Foreskin fibroblast (primary cell): ENCODE measurements at places on chromosomes 2 and 18.
A peak's percentile ranks its signal among the peaks of the same experiment; 100 is the strongest.

DNA sequence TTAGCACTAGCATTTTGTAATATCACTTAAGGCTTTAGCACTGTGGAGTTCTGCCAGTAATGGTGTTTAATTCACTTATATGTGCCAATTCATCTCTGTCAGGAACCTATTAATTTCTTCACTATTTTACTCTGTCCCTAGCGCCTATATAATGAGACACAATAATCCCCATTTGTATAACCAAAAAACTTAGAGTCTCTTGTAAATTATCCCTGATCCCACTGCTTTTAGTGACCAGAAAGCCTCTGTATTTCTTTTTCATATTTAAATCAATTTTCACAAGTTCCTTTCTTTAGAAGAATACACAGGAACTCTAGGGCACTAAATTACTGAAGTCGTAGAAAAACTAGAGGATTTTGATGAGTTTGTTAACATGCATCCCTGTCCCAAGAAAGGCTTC is 242.7 kb upstream of the NRP2 start:
- DNase-seq: no peak

GRCh38 chr2:184359379-184359778 is 238.9 kb upstream of the ZNF804A start:
- DNase-seq: no peak

DNA sequence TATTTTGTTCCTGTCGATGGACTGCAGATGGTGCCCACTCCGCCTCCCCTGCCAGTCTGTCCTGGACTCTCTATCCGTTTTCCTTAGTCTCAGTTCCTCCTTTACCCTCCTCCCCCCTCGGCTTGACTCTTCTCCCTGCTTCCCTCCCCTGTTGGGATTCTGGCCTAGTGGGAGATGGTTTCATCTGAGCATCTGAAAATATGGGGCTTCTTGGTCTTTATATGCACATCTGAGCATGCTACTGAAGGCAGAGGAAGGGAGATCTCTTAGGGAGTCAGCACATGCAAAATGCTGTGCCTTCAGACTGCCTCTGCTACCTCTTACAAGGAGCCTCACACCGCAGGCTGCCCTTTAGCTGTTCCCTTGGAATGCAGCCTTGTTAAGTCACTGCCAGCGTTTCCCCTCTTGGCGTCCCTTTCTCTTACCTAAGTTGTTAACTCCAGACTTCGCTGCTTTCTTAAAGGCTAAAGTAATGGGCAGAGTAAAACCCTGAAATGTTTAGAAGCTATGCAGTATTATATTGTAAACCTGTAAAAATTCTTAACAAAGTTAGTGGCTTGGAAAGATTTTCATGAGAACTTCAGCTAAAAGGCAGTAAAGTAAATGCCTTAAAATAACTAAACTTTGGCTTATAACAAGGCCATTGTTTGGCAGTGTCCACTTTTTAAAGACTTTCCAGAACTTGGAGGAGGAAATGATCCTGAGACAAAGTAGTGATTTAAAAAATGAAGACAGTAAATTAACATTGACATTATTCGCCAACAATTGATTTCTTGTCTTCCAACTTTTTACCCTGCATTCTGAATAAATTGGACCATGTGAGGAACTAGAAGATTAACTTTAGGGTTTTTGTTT is 49.8 kb downstream of the LDLRAD4 start:
- peak; percentile 4 for DNase-seq

- DNase-seq: no peak
Observed at GRCh38 chr2:105858868-105859693, 114.4 kb downstream of the NCK2 start.

- no peak for DNase-seq
Observed at GRCh38 chr18:58045242-58046092, 1.4 kb downstream of the NEDD4L start.

- peak; percentile 87 for DNase-seq
Observed at GRCh38 chr2:171595896-171596295, 73.6 kb downstream of the CYBRD1 start.

DNA sequence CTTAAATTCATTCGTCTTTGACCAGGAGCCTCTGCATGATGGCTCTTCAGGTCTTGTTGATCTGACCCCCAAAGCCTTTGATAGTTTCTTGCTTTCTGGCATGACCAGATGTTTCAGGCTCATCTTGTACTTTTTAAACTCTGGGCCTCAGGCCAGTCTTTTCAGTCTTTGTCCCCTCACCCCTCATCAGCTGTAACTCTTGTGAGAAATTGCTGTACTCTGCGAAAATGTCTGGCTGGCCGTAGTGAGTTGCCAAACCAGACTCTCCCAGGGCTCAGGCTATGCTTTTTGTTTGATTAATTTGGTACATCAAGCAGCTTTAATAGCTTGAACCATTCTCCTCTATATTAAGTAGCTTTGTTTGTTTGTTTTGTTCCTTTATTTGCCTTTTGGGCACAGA is 75.9 kb downstream of the BABAM2 start:
- peak; percentile 81 for DNase-seq

GRCh38 chr2:195575879-195576401 is 81.1 kb upstream of the SLC39A10 start:
- peak; percentile 63 for DNase-seq

GRCh38 chr2:85215448-85216401 is 82.5 kb downstream of the TCF7L1 start:
- DNase-seq: peak; percentile 74

DNA sequence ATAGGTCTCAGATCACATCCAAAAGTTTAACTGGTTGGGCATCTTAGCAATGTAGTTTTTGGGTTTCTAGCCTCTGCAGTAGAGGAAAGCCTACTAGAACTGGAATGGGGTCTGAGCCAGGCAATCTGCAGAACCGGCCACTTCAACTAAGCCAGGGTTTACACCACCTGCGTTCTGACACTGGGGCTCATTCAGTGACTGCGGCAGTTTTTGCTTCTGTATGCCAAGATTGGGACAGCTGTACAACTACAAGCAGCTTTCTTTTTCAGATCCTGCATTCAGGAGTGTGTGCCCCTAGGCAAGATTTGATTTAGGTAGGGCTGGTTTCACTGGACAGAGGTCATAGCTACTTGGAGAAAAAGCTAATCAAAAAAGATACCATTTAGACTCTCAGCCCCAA is 43.7 kb upstream of the IGFBP5 start:
- DNase-seq: no peak

DNA sequence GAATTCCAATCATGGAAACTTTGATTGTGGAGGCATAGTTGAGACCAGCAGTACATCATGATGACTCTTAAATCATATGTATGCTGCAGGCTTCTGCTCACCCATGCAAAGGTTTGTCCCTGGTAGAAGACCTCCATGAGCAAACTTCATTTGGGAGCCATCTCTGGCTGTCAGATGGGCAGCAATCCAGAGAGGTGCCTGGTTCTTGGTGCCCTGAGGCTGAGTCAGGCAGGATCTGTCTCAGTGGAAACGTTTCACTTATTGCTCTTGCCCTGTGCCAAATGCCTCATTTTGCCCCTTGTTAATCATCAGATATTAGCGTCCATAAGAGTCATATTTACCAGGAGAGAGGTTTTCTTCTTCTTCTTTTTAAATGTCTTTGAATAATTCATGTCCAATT is 151.5 kb upstream of the CELF4 start:
- no peak for DNase-seq

- no peak for DNase-seq
Observed at GRCh38 chr2:204495381-204495780, 49.9 kb upstream of the PARD3B start.

DNA sequence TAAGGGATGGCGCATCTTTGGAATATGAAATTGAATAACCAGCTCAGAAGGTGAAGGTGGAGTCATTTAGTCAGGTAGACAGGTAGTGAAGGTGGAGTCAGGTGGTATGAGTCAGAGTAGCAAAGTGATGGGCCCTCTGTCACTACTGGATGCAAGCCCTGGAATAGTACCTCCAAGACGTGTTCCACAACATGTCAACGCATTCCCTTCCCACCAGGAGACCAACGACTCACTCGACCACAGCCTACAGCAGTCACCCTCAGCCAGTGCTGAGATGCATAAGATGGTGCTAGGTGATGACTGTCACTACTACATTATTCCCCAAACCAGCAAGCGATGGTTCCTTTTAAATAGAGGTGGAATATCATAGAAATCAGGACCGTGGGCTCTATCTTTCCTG is 6.8 kb downstream of the CPLX4 start:
- DNase-seq: peak; percentile 26

DNA sequence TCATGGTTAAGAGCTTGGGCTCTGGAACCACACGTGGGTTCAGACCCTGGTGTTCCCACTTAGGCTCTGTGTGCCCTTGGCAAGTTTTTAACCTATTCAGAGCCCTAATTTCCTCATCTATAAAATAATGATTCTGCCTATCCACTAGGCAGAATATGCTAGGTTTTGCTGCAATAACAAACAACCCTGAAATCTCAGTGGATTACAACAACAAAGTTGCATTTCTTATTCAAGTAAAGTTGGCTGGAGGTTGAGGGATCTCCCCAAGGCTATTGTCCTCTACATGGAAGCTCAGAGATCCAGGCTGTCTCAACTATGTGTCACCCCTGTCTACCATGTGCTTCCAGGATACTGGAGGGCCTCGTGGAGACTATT is 275.4 kb upstream of the SIX2 start:
- no peak for DNase-seq

GRCh38 chr2:206886696-206887095 is 52.6 kb upstream of the CPO start:
- DNase-seq: no peak

- DNase-seq: no peak
Observed at GRCh38 chr2:100228967-100229366, 86.6 kb upstream of the AFF3 start.

DNA sequence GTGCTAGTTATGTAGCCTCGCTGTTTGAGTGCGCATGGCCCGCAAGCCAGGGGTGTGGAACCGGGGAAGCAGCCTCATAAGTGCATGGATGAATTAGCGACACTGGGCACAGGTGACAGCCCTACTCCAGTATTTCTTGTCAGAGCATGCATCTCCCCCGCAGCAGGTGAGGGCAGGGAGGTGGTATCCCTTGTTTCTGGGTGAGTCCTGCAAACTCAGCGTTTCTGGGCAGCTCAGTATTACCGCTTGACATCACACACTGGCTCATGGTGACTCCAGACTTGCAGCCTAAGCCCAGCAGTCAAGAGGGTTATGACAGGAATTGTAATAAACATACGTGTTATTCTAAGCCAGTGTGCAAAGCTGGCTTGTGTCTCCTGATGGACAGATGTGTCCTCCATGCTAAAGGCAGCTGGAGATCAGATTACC is 2.5 kb downstream of the CABLES1 start:
- no peak for DNase-seq

GRCh38 chr2:234949762-234950434 is 1.9 kb upstream of the SH3BP4 start:
- peak; percentile 96 for DNase-seq

- DNase-seq: no peak
Observed at GRCh38 chr18:65527879-65528633, 222.8 kb upstream of the CDH7 start.

- DNase-seq: no peak
Observed at GRCh38 chr2:172642301-172643020, 86.6 kb downstream of the PDK1 start.

DNA sequence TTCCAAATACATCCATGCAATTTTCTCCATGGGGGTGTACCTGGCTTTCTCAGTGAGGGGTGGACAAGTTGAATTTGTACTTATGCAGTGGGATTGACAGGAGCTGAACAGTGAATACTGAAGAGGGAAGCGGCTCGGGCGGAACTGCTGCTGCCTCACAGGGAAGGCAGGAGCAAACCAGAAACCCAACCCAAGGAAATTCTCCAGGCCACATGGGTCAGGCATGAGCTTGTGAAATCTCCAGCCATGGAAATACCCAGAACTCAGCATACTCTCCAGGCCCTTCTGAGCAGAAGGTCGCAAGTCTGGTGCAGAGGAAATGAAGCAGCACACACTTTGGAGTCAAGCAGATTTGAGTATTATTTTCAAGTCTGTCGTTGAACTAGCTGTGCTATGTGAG is 26.5 kb upstream of the INO80C start:
- no peak for DNase-seq

- DNase-seq: no peak
Observed at GRCh38 chr2:199869227-199869541, 18.2 kb upstream of the FTCDNL1 start.

DNA sequence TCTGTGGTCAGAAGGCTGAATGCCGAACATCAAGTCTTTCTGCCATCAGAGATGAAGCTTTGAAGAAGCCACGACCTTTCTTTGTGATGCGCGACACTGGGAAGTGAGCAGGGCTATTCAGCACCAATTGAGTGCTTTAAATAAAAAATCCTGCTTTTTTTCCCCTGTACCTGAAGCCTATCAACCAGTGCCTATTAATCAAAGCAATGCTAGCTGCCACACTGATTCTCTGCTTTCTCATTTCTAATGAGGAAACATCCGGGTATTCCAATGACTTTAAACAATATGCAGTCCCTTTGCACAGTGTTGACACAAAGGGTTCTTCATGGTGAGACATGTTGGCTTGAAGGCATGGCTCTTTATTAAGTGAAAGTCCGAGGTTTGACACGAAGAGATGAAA is 88.0 kb downstream of the GALR1 start:
- DNase-seq: no peak

- DNase-seq: no peak
Observed at GRCh38 chr2:204581946-204582345, 36.7 kb downstream of the PARD3B start.

DNA sequence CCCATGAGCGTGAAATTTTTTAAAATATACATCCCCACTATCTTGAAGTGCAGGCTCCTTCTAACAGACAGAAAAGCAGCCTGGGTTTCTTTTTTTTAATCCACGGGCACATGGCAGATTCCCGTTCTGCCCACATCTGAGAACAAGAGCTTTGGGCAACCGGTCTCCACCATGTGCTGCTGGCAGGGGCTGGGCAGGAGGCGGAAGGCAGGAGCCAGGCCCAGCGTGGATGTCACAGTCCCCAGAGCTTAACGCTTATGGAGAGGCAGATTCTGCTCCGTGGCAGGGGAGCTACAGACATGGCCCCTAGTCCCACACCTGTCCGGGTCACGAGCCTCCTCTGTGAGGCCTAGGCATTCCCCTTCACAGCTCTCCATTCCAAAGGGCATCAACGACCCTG is 503.0 kb upstream of the MYT1L start:
- DNase-seq: no peak

DNA sequence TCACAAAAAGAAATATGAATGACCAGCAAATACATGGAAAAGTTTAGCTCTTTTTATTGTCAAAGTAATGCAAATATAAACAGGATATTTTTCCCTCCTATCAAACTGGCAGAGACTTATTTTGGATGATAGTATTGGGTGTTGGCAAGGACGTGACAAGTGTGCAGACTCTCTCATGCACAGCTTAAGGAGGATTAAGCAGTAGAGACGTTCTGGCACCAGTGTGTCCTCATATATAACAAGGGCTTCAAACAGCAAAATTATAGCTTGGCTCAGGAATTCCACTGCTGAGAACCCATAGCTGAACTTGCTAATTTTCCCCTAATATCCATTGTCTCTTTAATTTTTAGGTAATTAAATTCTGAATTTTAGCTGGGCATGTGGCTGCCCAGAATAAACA is 114.4 kb downstream of the FAM124B start:
- no peak for DNase-seq

DNA sequence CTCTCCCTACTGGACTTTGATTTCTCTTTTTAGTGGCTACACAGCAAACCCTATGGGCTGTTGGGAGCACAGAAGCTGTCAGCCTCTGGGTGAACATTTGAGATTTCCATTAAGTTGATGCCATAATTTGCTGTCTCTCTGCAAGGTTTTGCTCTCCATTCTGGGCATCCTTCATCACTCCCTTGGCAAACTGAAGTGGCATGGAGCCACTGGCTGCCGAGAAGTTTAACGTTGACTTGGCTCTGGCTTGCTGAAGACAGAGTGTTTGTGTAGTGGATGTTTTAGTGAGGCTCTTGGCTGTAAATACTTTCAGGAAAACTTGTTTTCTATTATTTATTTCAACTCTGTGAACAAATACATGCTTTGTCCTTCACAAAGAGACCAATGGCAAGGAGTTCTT is 91.5 kb downstream of the ALK start:
- no peak for DNase-seq
